ENCODE measurements at places on chromosomes 16 and 17.

GRCh38 chr17:18858567-18859245, 775 bp downstream of the PRPSAP2 start:
- DNase-seq: no peak

DNA sequence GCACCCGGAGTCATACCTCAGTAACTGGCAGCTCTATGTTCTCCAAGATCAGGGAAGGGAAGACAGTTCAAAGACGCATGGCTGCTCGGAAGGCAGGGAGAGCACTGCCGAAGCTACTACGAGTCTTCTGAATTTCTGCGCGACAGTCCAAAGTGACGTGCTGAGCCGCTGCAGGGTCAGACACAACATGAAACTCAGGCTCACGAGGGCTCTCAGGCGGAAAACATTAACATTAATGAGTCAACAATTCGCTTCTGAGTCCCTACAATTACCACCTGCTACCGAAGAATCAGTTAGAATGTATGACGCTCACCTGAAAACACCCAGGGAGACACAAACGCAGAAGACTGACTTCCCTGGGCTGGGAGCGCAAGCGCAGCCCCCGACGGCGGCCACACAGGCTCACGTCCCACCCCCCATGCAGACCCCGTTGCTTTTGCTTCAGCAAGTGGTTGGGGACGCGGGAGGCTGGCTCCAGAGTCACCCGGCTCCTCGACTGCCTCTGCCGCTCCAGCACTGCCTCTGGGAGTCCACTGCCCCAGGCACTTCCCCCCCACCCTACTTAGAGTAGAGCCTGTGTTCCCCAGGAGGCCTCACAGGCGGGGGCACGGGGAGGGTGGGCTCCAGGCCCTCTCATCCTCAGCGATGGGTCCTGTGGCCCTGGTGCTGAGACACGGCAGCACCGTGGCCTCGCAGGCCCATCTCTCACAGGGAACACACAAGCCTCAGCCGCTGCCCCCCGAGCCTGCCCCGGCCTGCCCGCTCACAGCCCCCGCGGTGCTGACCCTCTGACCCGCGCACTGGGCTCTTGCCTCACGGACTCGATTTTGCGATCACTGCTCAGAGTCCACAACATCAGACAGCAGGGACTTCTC, 38.9 kb downstream of the LMF1 start:
- DNase-seq: no peak

DNA sequence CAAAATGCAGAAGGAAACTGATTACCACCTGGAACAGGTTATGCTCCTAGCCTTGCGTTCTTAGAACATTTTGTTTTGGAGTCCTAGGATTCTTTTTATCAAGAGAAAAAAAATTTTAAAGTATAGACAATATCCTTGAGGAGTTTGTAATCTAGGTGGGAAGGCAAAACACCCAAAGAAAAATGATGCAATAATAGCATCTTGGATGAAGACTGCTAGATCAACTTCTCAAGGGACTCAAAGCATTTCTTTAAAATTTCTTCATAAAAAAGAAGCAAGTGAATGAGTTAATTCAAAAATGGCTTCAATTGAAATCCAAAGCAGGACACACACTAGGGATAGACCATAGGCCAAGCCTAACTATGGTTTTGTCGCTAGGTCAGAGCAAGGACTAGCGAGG, 515.8 kb upstream of the ZFHX3 start:
- no peak for DNase-seq

DNA sequence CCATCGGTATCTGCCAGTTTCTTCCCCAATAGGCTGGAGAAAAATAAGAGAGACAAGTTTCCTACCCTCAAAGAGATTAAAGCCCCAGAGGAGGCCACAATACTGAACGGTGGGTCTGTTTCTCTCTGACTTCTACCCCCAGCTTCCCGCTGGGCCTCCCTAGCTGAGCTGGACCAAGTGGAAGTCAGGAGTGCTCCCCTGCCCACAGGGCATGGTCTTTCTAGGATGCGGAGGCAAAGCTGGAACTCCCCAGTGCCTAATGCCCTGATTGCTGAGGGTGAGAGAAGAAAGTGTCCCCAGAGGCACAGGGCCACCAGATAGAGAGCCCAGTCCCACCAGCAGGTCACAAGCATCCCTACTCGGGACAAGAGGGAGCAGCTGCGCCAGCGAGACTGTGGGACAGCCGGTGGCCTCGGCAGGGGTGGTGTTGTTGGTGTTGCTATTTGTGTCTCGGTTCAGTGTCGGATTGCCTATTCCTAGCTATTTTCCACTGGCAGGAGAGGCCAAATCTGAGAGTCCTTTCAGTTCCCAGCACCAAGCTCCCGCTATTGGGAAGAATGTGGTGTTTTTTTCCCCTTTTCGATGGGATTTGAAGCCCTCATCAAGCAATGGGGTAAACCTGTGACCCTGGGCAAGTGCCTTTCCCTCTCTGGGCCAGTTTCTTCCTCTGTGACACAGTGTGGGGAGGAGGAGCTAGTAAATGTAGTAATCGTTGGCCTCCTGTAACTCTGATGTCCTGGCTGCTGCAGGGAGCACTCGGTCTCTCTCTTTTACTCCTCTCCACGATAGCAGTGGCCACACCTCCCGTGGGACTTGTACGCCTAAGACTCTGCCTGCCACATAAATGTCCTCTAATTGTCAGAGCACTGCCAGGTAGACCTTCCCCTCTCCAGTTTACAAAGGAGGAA, 22.5 kb upstream of the TBX2 start:
- DNase-seq: no peak

- DNase-seq: no peak
Measured at GRCh38 chr16:27152121-27152520, 51.2 kb upstream of the KDM8 start.

DNA sequence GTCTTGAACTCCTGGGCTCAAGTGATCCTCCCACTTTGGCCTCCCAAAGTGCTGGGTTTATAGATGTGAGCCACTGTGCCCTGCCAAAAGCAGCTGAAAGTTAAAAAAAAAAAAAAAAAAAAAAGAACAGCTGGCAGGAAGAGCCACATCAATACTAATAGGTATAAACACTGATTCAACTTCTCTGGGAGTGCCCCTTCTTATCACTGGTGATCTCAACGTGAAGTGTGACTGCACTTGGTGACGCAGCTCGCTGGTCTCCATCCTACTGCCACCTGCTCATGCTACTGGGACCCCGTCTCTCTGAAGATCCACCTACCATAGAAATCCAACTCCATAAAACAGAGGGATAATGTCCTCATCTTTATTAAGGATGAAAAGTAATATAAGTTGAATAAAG, 40.8 kb downstream of the RNF157 start:
- DNase-seq: no peak

DNA sequence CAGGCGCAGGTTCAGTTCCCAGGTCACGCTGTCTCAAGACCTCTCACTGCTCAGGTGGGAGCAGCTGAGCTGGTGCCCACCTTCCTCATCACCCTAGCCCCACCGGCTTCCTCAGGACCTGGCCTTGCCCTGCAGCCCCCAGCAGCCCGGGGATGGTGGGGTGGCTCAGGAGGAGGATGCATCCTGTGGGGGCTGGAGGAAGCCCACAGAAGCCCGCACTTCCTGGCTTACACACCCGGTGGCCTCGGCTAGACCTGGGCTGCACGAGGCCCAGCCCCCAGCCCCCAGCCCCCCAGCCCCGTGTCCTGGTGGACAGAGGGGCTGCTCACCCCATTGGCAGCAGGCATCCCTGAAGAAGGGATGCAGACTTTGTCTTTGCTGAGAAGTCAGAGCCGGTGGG, 43.4 kb downstream of the BAHCC1 start:
- DNase-seq: no peak

DNA sequence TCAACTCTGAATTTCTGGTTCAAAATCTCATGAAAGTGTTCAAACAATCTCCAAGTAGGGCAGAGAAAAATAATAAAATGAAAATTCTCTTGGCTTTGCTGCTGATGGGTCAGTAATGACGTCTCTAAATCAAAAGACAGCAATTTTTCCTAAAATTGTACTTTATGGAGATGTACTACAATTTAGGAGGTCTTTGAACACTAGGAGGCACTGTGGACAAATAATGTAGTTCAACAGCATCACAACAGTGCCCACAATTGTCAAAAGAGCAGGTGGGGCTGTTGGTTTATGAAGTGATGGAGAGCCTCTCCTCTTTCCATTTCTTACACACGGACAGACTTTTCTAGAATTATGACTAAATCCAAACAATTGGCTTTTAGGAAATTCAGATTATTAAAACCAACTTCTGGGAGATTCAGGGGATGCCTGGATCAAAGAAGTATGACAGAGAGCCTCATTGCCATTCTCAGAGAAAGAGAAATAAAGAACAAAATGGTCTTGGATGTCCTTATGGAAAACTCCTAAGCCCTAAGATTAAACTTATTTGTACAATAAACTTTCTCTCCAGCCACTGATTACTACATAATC, 23.8 kb downstream of the EZH1 start:
- peak; percentile 80 for DNase-seq

GRCh38 chr17:33109336-33110072, 117.9 kb downstream of the SPACA3 start:
- no peak for DNase-seq

DNA sequence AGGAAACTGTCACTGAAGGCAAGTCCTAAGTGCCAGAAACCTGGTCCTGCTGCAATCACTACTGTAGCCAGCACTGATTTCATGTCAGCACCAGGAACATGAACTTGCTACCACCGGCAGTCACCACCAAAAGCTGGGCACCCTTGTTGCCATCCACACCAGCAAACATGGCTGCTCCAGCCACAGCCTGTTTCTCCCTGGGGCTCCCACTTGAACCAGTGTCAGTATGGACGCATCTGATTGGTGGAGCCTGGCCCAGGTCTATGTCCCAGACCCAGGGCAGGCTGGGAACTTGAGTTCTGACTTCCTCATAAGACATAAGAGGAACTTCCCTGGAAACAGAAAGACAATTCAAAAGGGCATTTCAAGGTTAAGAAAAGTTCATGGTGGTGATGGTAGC, 56.5 kb downstream of the COPRS start:
- no peak for DNase-seq

- DNase-seq: no peak
Measured at GRCh38 chr17:65181237-65182061, 44.3 kb downstream of the RGS9 start.

GRCh38 chr17:2892305-2892971, 96.2 kb downstream of the RAP1GAP2 start:
- no peak for DNase-seq

- DNase-seq: no peak
Measured at GRCh38 chr16:11980136-11980844, 3.8 kb downstream of the SNX29 start.

DNA sequence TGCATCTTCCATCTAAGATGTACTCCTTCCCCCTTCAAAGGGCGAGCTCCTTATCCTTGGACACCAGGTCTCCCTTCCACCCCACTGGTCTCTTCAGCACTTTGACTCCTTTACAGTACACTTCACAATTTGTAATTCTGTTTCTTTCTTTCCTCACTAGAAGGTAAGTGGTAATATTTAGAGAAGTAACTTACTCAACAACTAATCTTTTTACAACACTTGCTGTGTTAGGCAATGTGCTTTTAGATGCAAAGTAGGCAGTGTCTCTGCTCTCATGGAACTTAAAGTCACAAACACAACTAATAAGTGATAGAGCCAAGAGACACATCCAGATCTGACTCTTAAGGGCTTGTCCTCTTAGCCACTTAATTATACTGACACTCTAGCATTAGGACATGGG, 6.4 kb downstream of the SIAH1 start:
- DNase-seq: no peak

DNA sequence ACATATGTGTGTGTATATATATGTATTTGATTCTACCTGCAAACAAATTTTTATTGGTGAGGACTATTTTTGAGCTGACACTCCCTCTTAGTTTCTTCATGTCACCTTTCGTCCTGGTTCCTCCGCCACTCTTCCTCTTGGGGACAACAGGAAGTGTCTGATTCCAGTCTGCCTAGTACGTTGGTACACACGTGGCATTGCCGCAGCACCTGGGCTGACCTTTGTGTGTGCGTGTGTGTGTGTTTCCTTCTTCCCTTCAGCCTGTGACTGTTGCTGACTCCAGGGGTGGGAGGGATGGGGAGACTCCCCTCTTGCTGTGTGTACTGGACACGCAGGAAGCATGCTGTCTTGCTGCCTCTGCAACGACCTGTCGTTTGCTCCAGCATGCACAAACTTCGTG, 29.4 kb upstream of the CACNG5 start:
- DNase-seq: no peak

GRCh38 chr17:17050346-17051345, 8.4 kb downstream of the MPRIP start:
- no peak for DNase-seq

DNA sequence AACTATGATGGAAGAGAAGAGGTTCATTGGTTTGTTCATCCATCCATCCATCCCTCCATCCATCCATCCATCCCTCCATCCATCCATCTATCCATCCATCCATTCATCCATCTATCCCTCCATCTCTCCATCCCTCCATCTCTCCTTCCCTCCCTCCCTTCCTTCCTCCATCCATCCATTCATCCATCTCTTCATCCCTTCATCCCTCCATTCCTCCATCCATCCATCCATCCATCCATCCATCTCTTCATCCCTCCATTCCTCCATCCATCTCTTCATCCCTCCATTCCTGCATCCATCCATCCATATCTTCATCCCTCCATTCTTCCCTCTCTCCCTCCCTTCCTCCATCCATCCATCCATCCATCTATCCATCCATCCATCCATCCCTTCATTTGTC, 10.0 kb upstream of the PPL start:
- no peak for DNase-seq
